ENCODE measurements at places on chromosomes 16 and 17.
A peak's percentile ranks its signal among the peaks of the same experiment; 100 is the strongest.

- no peak for DNase-seq
These were observed 20.2 kb downstream of the IL21R start for GRCh38 chr16:27421961-27422740.

- no peak for DNase-seq
These were observed 19.1 kb downstream of the VPS35L start for GRCh38 chr16:19574615-19575014.

GRCh38 chr16:27235055-27235937 lies 32.0 kb downstream of the KDM8 start:
- DNase-seq = peak; percentile 92

DNA sequence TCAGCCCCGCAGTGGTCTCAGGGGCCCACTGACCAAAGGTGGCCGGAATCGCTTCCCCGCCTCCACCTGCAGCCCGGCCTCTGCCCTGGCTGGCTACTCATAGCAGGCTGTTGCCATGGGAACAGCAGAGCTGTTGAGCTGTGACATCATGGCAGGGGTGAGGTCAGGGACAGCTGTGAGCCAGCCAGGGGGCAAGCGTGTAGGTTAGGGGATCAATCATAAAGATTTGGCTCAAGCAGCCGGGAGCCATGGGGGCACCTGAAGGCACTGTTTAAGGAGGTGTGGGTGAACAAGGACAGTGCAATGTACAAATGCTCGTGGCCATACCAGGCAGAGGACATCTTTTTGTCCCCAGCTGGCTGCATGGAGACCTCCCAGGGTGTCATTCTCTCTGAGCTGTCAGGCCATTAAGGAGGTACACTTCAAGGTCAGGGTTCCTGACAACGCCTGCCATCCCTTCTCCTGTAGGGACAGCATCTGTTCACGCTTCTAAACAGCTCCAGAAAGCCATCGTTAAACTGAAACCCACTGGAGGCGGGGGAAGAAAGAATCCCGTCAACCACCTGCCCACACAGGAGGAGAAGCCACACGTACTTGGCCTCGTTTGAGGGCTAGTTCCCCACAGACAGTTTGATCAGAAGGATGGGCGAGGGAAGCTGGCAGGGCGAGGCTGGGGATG lies at the start of gene CEP295NL:
Gene CEP295NL, minus strand, starts transcription at position 101 of the 679 bp plus-strand sequence. CDS start 1,373 bp downstream, outside the sequence.
- DNase-seq = no peak

- DNase-seq = no peak
These were observed 63.9 kb downstream of the NXN start for GRCh38 chr17:915538-916201.

GRCh38 chr16:14409563-14409962 lies 220.5 kb downstream of the PARN start:
- DNase-seq = no peak

GRCh38 chr17:68304706-68305105 lies 13.4 kb downstream of the ARSG start:
- DNase-seq = no peak

- DNase-seq = no peak
These were observed 20.6 kb downstream of the NPTX1 start for GRCh38 chr17:80455784-80456183.

- DNase-seq = no peak
These were observed 211.2 kb downstream of the PARN start for GRCh38 chr16:14418795-14419225.

DNA sequence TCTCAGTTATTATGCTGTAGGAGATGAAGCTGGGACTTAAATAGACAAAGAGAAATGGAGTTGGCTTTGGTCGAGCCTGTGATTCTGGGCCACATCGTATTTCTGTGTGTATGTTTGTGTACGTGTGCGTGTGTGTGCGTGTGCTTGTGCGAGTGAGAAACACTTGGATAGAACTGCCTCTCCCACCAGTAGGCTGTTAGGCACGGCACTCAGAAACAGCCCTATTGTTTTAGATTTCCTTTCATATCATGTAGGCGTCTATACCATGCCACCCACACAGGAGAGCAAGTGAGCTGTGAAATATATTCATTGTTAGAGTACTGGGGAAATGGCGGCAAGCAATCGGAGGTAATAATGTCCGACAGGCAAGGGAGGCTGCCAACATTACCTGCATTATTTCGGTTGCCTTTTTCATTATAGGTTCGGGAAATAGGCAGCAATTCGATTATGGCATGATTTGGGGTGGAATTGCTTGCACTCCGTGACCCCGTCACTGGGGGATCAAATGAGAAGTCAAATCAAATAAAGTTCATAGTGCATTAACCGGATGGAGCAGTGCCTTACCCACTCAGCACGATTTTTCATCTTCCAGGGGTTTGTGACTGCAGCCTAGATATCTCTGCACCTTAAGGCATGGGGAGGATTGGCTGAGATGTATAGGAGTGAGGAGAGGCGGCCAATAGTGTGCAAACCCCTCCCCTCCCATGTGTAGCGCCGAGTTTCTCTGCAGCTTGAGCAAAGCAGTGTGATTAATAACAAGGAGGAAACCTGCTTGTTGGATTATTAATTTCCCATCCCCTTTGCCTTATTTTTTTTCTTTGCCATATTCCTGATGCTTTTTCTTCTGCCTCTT lies 89.6 kb downstream of the RBFOX1 start:
- DNase-seq = no peak

DNA sequence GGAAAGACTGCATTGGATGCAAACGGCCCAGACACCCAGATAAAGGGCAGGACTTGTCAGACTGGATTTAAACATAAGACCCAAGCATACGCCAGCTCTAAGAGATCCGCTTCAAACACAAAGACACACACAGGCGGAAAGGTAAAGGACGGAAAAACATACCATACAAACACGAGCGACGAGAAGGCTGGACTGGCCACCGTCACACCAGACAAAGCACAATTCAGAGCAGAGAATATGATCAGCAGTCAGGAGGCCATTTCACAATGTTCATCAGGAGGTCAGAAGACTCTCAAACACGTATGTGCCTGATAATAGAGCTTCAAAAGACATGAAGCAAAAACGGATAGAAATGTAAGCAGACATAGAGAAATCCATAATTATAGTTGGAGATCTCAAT lies 84.9 kb upstream of the GNG13 start:
- DNase-seq = no peak

- no peak for DNase-seq
These were observed 4.0 kb upstream of the P2RX5 start for GRCh38 chr17:3699951-3700350.

- no peak for DNase-seq
These were observed 175.2 kb downstream of the CCDC182 start for GRCh38 chr17:57569853-57570252.

- no peak for DNase-seq
These were observed 26.8 kb downstream of the GAS7 start for GRCh38 chr17:10171581-10171981.

DNA sequence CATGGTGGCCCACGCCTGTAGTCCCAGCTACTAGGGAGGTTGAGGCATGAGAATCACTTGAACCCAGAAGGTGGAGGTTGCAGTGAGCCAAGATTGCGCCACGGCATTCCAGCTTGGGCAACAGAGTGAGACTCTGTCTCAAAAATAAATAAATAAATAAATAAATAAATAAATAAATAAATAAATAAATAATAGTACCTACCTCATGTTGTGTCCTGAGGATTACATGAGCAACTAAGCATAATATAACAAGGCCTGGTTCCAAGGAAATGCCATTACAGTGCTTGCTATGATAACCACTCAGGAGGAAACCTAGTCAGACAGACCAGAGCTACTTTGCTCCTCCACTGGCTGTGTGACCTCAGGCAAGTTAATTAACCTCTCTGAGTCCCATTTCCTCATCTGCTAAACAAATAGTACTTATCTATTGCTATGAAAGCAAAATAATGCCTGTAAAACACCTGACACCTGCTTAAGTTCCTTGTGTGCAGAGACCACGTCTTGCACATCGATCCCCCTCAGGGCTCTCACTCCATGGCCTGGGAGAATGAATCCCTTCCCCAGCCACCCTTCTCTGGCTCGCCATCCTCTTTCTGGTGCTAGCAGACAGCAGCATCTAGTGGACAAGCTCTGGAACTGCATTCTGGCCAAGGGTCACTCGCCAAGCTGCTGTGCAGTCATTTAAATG lies 7.5 kb downstream of the EPOP start:
- peak; percentile 64 for DNase-seq

DNA sequence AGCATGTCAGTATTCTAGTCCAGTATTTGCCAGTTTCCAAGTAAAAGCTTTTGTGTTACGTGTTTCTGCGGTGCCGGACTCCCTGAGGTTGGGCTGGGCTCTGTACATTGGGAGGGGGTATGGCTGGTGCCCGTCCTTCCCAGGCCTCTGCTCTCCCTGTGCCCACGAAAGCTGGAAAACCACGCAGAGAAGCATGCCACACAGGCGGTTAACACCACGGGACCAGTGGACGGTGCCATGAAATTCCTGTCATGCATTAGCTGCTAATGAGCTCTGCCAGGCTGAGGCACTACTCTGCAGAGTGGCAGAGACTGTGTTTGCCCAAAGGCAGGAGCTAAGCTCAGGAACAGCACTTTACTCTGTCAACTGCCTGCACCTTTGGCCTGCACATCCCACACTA lies 8.1 kb downstream of the SMIM5 start:
- DNase-seq = no peak

DNA sequence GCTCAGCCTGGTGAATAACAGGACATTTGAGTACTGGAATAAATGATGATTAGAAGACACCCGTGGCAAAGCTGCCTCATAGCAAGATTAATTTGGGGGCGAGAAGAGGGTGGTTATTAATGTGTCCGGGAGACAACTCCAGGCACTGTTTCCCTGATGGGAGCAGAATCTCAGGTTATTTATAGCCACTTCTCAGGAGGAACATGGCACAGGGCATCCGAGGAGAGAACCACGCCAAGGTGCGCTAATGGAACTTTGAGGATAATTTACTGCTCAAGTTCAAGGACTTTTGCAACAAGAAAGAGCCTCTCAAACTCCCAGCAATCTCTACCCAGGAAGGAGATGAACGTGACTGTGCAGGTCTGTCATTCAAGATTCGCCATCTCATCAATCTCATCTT lies 362.5 kb upstream of the ERCC4 start:
- DNase-seq = no peak

Measured in CD4-positive, alpha-beta T cell treated with Interleukin-15 for 1 hour (primary cell).